Left colon (tissue), 2 donors: ENCODE measurements at places on chromosomes 5 and 9. TPM values are rescaled to one million over a fixed set of nuclear protein-coding genes. Genes with fewer than 3 reads are reported as not detected.

Gene CACFD1
- 66.1 TPM for total RNA-seq

DNA sequence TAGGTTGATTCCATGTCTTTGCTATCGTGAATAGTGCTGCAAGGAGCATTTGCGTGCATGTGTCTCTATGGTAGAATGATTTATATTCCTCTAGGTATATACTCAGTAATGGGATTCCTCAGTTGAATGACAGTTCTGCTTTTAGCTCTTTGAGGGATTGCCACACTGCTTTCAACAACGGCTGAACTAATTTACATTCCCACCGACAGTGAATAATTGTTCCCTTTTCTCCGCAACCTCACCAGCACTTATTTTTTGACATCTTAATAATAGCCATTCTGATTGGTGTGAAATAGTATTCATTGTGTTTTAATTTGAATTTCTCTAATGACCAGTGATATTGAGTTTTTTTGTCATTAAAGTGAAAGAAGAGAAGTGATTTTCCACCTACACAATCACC, 18.5 kb downstream of the IFNA5 start:
- no peak for DNase-seq

DNA sequence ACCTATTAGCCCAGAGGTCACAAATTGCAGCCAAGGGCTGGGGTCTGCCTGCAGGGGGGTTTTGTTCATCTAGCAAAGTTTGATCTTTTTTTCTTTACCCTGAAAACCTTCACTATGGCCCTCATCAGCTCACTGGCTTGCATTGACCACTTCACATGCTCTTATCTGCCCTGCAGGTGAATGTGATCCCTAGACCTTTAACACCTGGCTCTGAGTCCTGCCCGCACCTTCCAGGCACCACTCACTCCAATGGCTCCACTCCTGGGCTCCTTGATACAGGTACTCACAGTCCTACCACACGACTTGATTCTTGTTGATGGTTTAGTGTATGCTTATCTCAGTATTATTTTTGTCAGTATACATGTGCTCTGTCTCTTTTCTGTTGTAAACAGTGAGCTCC, 92.5 kb downstream of the FEM1C start:
- DNase-seq: no peak

DNA sequence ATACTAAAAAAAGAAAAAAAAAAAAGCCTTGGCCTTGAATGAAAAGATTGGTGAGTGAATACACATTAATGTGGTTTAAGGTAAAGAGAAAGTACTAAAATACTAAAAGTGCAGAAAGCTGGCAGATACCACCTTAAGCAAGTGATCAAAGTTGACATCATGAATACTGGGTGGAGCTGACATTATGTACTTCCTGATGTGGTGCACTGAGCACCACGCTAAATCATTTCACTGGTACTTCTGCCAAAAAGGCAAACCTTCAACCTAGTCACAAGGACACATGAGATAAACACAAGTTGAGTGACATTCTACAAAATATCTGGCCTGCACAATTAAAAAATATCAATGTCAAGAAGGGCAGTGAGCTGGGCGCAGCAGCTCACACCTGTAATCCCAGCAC, 33.8 kb upstream of the PANK3 start:
- no peak for DNase-seq

DNA sequence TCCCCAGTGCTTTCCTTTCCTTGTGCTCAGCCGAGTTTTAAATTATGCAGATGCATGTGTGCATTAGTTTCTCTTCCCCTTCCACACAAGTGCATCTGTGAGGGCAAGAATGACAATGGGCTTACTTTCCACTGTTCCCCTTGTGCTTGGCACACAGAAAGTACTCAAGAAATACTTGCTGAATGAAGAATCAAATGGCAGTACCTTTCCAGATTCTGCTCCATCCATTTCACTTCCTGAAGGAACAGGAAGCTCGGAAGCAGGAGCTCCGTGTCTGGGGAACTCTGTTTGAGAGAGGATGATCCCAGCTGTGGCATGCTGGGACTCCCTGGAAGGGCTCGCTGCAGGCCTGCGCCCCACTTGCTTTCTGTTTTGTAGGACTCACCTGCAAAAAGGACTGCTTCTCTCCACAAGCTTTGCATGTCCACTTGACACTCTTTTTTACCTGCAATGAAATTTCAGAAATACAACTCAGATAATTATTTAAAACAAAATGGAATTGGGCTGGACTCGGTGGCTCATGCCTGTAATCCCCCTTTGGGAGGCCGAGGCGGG, 5.5 kb downstream of the MRNIP start:
- DNase-seq: no peak

DNA sequence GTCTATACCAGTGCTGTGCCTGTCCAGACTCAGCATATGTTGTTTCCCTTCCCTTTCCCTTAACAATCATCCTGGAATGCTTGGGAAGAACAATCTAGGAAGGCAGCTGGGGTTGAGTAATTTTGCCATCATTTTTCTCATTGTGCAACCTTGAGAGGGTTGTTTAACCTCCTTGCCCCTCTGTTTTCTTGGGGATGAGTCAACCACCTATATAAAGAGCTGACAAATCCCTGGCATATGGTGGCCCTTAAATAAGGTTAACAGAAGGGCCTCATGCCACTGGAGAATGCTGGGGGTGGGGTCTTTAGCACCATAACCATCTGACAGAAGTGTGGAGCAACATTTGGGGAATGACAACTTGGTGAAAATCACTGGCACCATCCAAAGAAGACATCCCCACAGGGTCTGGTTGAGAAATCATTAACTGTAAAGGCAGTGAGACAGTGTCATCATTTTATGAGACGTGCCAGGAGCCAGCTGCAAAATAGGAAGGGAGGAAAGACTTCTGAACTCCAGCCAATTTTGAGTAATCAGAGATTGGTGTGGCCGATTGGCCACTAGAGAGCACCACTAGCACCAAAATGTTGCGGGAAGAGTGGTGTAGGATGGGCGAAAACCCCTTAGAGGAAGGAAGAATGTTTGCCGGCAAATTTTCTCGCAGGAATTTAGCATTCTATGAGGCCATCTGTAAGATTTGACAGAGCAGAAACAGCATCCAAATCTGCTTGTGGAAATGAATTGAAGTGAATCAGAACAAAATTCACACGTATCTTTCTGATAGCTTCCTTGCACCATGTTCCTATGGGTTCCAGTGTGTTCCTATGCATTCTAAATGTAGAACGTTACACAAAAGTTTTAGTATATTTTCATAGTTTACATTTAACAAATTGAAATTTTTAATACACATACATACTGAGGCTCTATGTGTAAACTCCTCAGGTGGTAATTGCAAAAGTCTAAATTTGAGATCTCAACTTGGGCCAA, 113.8 kb downstream of the MSX2 start:
- peak; percentile 29 for DNase-seq

- DNase-seq: no peak
Measured at GRCh38 chr9:10566848-10567247, 46.0 kb downstream of the PTPRD start.

DNA sequence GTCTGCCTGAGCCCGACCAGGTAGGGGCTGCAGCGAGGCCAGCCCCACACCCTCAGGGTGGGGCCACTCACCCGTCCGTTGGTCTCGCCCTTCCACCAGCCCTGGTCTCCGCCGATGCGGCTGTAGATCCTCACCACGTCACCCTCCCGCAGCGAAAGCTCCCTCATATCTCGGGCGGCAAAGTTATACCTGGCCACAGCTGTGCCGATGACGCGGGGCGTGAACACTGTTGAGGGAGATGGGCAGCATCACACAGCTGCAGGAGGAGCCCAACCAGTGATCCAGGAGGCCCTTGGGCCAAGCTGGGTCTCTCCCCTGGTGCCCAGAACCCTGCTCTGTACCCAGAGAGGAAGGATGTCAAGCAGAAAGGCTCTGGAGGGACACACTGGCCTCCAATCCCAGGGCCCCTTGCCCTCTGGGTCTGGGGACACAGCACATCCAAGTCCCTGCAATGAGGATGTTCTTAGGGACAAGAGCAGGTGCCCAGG, 30.3 kb upstream of the SARDH start:
- DNase-seq: no peak

DNA sequence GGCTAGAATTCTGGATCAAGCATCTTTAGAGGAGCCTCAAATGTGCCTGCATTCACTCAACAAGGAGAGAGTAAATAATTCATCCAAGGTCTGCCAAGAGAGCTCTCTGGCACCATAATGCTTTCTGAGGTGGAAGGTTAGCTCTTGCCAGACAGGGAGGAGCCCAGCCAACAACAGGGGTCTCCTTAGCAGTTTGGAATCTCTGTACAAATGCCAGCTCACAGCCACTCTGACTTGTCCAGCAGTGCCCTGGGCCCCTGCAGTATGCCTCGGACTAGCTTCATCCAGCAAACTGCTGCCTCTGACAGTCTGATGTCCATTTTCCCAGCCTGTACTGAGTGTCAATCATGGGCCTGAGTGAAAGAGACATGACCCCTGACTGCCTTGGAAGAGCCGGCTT, 127.2 kb upstream of the SLC44A1 start:
- no peak for DNase-seq

- DNase-seq: no peak
Measured at GRCh38 chr5:145924849-145925248, 11.5 kb upstream of the SH3RF2 start.

- no peak for DNase-seq
Measured at GRCh38 chr5:57780306-57780960, 297.8 kb upstream of the ACTBL2 start.

- DNase-seq: no peak
Measured at GRCh38 chr5:150645070-150645700, 4.7 kb downstream of the SYNPO start.

DNA sequence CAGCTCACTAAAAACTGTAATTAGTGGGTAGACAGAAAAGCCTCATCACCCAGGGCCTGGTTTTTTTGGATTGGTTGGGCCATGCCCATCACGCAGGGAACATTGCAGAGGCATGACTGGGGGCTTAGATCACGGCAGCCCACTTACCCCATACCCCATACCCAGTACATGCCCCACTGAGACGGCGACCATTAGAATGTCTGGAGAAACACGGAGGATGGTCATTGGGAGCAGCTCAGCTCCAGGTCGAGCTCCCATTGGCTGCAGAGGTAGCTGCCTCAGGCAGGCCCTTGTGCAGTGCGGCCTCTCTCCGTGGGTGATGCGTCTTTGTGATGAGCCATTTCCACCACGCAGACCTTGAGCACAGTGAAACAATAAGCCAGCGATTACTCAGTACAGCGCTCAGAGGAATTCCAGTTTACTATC, 204.0 kb downstream of the GADD45G start:
- DNase-seq: no peak

Gene CEP72
- total RNA-seq: 4.1 TPM

Gene INSL4
- not detected for total RNA-seq

- DNase-seq: no peak
Measured at GRCh38 chr9:86685556-86685955, 261.8 kb downstream of the GAS1 start.

Gene WNK2
- 279 TPM for total RNA-seq

DNA sequence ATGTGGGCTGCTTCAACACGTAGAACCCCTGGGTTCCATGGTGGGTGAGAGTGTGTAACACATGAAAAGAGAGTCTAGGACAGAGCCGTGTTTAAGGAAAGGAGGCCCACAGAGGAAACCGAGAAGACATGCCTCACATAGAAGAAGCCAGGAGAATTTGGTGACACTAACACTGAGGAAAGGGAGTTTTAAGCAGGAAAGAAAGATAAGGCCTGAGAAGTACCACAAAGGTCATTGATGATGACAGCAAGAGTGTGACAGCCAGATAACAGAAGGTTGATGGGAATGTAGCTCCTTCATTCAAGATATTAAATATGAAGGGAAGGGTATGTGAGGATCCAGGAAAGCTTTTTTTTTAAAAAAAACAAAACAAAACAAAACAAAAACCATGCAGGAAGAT, 72.4 kb upstream of the SPRY4 start:
- DNase-seq: no peak

- DNase-seq: no peak
Measured at GRCh38 chr5:131459216-131459615, 175.8 kb downstream of the RAPGEF6 start.

- no peak for DNase-seq
Measured at GRCh38 chr5:126794157-126794828, 17.4 kb downstream of the LMNB1 start.

GRCh38 chr5:135488727-135489465, 36.7 kb upstream of the TIFAB start:
- no peak for DNase-seq

DNA sequence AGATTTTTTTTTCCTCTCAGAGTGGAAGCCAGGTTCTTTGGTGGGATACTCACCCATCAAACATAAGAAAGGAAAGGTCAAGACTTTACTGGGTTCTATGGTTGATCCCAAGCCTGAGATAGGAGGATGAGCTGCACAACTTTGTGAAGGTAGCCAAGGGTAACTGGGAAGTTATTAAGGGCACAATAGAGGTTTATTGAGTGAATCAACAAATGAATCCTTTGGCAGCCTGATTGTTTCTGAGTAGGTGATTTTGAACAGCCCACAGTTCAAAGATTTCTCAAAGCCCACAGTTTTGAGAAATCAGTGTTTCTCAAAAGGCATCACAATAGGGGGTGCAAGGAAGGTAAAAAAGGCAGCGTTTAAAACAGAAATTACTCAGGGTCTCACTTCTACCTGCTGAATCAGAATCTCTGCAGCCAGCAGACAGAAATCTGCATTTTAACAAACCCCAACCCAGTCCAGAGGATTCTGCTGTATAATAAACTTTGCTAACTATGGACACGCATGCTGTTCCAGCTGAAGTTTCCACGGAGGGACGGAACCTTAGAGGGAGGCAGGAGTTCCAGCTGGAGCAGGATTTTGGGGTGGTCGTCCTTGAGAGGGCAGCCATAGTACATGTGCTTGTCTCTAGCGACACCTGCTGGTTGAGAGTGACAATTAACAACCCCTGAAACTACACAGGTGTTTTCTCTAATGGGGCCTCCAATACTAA, 32.7 kb upstream of the FSD1L start:
- DNase-seq: peak; percentile 56

DNA sequence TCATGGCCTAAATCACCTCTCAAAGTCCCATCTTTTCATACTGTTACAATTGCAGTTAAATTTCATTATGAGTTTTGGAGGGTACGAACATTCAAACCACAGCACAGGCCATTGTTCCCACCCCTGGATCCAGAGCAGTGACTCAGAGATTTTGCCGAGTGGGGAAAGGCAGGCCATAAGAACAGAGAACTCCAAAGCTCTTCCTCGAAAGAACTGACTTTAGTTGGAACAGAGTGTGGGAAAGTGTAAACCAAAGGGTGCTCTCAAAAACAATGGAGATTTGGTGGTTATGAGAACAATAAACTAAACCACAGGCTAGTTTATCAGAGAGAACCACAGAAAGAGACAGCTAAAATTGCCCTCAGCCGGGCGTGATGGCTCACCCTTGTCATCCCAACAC, 19.4 kb upstream of the GRPEL2 start:
- no peak for DNase-seq

Gene PLEKHG4B
- total RNA-seq: not detected

DNA sequence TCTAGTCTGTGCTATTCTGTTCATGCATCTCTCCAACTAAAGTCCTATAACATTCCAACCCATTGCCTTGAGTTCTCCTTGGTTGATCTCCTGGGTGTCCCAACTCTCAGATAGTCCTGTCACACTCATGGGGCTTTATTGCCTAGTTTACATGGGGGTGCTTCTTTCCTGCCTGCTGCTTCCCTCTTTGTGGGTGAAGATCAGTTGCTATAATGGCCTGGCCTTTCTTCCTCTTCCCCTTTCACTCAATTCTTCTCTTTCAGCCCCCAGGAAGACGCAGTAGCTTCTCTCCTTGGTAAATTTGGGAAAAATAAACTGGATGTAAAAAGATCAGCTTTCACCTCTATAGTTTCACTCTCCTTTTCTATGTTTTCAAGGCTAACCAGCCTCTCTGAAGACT, 66.5 kb downstream of the PTCD2 start:
- DNase-seq: no peak

- DNase-seq: no peak
Measured at GRCh38 chr9:137665697-137666512, 47.1 kb downstream of the EHMT1 start.

Gene DNM1
- 3.8 TPM for total RNA-seq

Gene PCDHGB2
- 1.7 TPM for total RNA-seq
